Inflammatory macrophage treated with lipopolysaccharide for 1 hour (primary cell): ENCODE measurements at places on chromosomes 1 and 21.

- DNase-seq: peak; percentile 24
Observed at GRCh38 chr1:93991271-93991670, 82.0 kb upstream of the GCLM start.

GRCh38 chr21:36471254-36471723 lies 8.6 kb downstream of the CLDN14 start:
- no peak for DNase-seq

DNA sequence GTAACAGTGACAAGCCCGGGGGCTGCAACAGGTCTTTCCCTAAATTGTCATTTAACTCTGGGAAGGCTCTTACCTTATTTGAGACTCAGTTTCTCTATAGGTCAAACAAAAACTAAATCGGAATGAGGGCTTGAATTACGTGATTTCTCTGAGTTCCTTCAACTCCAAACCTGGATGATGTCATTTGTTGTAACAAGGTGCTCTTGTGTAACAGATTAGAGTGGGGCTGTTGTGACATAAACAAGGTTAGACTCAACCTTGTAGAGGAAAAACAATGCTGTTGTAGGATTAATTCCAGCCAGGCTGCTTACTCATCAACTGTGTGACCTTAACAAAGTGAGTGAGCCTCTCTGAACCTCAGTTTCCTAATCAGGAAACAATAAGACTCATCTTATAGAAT lies 74.4 kb downstream of the SUSD4 start:
- no peak for DNase-seq

GRCh38 chr1:182133181-182133580 lies 71.7 kb upstream of the ZNF648 start:
- no peak for DNase-seq

- peak; percentile 85 for DNase-seq
Observed at GRCh38 chr1:219090607-219091006, 83.1 kb upstream of the LYPLAL1 start.

GRCh38 chr1:221366495-221367110 lies 375.3 kb downstream of the DUSP10 start:
- no peak for DNase-seq
